ENCODE measurements at places on chromosomes 5 and 9.

GRCh38 chr5:91885291-91886265 lies 502.5 kb upstream of the ARRDC3 start:
- DNase-seq, result no peak

DNA sequence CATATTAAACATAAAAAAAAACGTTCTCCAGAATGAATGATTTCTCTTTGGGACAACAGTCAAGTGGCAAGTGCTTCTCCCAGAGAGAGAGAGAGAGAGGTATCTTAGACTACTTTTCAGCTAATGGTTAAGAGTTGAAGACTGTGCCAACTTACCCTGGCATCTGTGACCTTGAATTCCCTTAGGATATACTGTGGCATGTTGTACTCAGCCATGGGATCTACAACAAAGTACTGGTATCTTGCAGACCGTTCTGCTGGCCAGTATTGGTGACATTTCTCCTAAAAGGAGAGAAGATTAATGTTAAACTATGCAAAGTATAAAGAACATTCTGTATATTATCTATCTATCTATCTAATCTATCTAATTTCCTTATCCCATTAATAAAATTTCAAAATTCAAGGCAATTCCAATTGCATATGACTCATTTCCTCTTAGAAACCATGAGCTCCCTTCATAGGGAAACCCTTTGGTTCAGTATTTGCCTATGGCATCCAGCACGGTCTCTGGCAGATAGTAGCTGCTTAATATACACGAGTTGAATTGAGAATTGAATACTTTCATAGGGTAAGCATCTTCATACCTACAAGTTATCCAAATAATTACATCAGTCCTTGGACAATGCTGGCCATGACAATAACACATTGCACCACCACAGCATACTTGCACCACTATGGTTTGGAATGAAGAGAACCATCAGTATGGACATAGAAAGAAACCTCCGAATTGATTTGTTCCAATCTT lies 539.4 kb upstream of the DMAC1 start:
- DNase-seq, result no peak

- DNase-seq, result no peak
Observed at GRCh38 chr5:10489810-10490426, 48.2 kb downstream of the ROPN1L start.

DNA sequence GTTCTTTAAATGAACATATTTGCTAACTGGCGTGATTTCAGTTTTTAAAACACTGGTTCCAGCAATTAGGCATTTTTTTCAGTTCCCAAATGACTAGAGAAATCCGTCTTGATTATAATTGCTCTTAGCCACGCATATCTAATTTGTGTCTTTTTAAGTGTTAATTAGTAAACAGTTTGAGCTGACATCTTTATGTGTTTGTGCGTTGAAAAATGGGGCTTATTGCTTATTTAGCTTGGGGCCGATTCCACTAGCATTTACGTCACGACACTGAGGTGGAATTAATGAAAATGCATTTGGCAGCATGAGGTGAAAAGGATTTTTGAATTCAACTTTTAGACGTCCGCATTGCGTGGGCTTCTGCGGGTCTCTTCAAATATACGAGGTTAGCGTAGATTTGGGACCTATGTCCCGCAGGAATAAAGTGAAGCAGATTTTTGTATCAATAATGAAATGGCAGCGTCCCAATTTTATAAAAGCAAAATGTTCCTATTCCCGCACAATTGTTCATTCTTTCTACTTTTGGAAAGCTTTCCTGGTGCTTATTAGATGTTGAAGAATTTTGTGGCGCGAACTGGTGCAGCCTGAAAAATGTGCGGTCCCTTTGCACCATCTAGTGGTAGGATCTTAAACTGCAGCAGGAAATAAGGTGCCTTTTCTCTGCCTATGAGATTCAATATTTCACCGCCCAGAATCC lies 122.7 kb upstream of the LMX1B start:
- peak; percentile 29 for DNase-seq

DNA sequence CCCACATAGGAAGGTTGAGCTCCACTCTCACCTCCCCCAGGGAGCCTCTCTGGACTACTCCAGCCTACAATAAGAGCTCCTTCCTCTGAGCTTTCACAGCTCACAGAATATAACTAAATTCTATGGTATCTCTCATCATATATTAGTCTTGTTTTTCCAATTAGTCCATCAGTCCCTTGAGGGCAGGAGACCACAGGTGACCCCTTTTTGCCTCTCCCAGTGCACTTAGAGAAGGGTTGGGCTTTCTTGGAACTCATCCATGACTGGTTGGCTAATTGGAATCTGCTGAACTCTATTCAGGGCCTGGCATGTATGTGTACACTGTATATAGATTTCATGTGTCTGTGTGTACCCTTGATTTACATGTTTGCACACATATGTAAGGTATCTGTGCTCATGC lies 50.4 kb upstream of the ARAP3 start:
- DNase-seq, result no peak

GRCh38 chr9:81649475-81650240 lies 39.7 kb downstream of the TLE1 start:
- no peak for DNase-seq

GRCh38 chr9:107931071-107931715 lies 441.6 kb upstream of the KLF4 start:
- no peak for DNase-seq

DNA sequence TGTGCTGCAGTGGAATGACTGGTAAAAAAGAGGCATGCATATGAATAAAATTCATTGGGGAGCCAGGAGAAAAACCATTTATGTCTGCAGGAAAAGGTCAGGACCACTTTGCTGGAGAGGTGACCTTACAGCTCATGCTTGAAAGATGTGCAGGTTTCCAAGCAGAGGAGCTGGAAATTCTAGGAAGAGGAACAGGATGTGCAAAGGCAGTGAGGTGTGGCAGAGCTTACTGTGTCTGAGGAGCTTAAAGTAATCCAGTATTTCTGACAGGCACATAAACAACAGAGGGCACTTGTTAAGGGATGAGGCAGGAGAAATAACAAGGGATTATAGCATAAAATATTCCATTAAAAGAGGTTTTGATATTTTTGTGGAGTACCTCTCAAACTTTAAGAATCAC lies 203.2 kb downstream of the CD180 start:
- DNase-seq, result no peak

DNA sequence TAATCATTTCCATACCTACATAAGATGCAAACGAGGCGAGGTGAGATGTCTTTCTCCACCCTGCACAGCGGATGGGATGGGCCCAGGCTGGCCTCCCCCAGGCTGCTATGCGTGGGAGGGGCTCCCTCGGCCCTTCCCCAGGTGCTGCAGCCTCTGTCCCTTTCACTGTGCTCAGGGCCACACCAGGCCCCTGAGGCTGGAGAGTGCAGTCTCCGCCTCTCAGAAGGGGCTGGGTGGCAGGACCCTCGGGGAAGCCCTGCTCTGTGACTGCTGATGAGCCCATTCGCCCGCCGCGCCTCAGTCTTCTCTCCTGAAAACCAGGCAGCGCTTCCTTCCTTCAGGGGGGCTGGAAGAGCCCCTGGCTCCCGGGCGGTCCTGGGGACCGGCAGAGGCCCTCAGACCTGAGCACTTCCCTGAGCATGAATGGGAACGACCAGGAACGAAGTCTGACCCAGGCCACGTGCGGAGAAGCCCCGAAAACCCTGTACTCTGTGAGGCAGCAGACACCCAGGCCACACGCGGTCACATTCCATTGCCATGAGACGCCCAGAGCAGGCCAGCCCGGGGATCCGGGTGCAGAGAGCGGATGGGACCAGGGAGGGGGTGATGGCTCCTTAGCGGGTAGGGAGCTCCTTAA lies 21.9 kb upstream of the NOTCH1 start:
- DNase-seq, result no peak

Data from stimulated activated CD4-positive, alpha-beta T cell treated with anti-CD3 and anti-CD28 coated beads, Interleukin-1b, Interleukin-23, amount 100 ng/mL, for 1 hour (primary cell).